ENCODE measurements at places on chromosomes 4 and X.
A peak's percentile ranks its signal among the peaks of the same experiment; 100 is the strongest.

- no peak for DNase-seq
Observed at GRCh38 chr4:99762728-99763127, 53.9 kb upstream of the DAPP1 start.

- no peak for DNase-seq
Observed at GRCh38 chr4:23969635-23970145, 79.8 kb upstream of the PPARGC1A start.

DNA sequence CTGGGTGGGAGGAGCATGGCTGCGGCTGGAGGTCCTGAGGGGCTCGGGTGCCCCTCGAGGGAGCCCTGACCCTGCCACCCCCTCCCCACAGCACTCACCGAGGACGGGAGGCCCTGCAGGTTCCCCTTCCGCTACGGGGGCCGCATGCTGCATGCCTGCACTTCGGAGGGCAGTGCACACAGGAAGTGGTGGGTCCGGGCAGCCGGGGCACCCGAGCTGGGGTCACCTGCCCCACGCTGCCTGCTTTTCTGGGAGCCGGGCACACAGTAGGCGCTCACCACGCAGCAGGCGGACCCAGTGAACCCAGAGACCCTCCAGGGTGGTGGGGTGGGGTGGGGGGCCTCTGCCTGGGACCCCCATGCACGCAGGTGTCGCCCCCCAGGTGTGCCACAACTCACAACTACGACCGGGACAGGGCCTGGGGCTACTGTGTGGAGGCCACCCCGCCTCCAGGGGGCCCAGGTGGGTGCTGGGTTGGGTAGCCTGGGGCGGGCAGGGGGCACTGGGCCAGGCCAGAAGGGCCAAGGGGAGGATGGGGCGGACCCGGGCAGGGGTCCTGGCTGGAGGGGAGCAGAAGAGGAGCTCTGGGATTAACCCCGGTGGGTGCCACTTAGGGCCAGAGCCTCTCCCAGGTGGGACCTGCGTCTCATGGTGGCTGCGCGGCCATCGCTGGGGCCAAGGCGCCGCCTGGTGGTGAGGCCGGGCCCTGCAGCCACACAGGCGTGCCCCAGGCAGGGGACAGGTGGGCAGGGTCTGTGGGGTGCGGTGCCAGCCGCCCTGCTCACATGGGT is 1.4 kb downstream of the HGFAC start:
- no peak for DNase-seq

GRCh38 chr4:121822796-121823504 is 733 bp downstream of the CCNA2 start:
- DNase-seq, result peak; percentile 57

DNA sequence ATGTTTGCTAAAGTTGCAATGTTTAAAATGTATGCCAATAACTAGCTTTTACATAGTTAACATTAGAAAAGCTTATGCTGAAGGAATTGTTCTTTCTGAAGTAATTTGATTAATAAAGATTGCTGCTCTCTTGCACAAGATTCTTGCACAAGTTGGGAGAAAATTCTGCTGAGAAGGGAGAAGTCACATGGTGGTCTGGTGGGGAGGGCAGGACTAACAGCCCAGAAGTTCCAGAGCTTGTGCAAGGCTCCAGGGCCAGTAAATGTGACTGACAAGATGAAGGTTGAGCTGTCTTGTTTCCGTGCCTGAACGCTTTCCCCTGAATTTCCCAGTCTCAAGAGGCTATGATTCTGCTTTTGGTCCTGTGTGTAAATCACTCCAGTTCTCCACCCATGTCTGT is 112.9 kb upstream of the VCX start:
- no peak for DNase-seq

DNA sequence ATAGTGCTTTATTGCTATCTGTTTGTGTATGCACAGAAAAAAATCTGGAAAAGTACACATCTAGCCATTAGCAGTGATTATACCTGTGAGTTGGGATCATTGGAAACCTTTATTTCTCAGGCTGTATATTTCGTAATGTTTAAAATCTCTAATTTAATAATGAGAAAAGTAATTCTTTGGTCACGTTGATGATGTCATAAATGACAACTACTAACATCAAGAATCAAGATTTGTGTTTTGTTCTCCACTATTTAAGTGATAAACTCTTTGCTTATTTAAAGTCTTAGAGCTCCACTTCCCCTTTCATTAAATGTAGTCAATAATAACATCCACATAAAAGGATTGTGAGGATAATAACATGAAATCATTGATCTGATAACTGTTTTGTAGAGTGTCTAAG is 126.2 kb downstream of the TMA16 start:
- no peak for DNase-seq

- no peak for DNase-seq
Observed at GRCh38 chrX:111041018-111041462, 55.0 kb upstream of the PAK3 start.

GRCh38 chr4:53161787-53162433 is 204.0 kb downstream of the SCFD2 start:
- DNase-seq, result no peak

GRCh38 chr4:1072830-1073446 is 40.4 kb downstream of the RNF212 start:
- peak; percentile 52 for DNase-seq

- peak; percentile 88 for DNase-seq
Observed at GRCh38 chr4:95181243-95181995, 367.4 kb downstream of the UNC5C start.

- DNase-seq, result no peak
Observed at GRCh38 chrX:2395261-2395992, 105.3 kb downstream of the DHRSX start.

DNA sequence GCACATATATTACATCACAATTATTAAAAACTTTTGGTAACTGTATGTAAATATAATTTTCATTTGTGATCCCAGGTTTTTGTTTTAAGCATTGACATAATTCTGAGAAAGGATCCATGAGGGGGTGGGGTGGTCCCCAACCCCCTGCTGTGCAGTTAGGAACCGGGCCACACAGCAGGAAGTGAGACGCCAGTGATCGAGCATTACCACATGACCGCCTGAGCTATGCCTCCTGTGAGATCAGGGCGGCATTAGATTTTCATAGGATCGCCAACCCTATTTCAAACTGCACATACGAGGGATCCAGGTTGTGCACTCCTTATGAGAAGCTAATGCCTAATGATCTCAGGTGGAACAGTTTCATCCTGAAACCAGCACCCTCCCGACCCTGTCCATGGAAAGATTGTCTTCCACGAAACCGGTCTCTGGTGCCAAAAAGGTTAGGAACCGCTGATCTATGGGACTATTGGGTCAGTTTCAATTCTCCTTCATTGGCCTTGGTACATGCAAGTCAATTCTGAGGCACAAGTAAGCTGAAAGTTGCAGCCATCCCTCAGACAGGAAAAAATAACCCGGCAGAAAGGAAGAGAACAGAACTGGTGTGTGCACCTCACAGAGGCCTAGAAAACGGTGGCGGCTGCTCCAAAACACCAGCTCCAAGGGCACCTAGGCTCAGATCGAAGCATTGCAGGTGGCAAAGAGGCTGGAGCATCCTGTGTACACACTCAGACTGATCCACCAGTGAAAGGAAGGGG is 7.0 kb upstream of the TMSB4X start:
- DNase-seq, result no peak

GRCh38 chr4:112516471-112517066 is 589 bp upstream of the NEUROG2 start:
- no peak for DNase-seq

GRCh38 chr4:101020956-101021355 is 326.4 kb downstream of the PPP3CA start:
- peak; percentile 80 for DNase-seq

- DNase-seq, result no peak
Observed at GRCh38 chr4:176309046-176309445, 10.7 kb upstream of the SPCS3 start.

- no peak for DNase-seq
Observed at GRCh38 chr4:61336488-61336887, 136.4 kb downstream of the ADGRL3 start.

DNA sequence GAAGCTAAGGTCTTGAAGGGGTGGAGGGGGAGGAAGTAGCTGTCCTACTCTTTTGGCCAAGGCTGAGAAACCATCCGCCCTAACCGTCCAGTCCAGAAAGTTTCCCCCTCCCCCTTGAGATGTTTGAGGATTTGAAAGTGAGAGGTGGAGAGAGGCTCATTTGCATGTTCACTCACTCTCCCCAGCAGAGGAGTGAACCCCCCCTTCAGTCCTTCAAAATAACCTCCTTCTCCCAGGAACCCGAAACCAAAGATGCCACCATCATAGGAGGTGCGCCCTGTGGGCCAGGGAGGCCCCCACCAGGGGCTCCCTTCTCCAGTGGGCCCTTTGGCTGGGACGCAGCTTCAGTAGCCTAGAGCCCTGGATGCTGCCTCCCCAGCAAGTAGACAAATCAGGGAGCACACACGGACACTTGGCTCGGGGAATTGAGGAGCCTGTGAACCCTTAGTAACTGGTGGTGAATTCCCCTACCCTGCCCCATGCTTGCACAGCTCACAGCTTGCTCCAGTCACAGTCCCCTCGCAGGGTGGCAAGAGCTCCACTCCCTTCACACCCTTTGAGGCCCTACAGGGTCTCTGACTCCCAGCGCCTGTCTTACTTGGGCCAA is 25.6 kb downstream of the ELF4 start:
- no peak for DNase-seq

GRCh38 chr4:152112887-152113286 is 352.1 kb upstream of the GATB start:
- DNase-seq, result no peak

DNA sequence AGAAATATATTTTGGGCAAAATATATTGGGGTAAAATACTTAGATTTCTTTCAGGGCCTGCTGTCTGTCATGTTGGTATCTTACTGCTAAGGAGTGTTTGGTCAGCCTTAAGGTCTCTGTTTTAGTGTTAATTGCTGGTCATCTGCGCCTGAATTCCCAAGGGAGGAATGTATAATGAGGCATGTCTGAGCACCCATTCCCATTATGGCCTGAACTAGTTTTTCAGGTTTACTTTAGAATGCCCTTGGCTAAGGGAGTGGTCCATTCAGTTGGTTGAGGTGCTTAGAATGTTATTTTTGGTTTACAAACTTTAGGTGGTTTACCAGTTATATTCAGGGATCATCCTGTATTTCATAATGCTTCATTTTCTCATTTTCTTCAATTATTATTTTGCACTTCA is 125.9 kb downstream of the CFAP299 start:
- DNase-seq, result no peak

DNA sequence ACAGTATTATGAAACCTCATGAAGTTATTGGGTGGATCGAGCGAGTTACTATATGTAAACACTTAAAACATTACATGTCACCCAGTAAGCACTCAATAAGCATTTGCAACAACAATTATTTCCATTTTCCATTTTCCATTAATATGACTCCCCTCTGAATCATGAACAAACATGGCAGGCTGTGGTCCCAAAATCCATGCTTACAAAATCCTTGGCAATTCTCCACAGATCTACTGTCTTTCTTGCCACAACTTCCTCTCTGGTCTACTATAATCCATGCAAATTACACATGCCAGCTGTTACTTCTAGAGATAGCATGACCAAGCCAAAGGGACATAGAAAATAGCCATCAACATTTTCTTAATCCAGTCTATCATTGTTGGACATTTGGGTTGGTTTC is 22.0 kb downstream of the ASB11 start:
- no peak for DNase-seq
